ENCODE measurements at places on chromosomes 4 and X. TPM values are rescaled to one million over a fixed set of nuclear protein-coding genes. Genes with fewer than 3 reads are reported as not detected.
A peak's percentile ranks its signal among the peaks of the same experiment; 100 is the strongest.

DNA sequence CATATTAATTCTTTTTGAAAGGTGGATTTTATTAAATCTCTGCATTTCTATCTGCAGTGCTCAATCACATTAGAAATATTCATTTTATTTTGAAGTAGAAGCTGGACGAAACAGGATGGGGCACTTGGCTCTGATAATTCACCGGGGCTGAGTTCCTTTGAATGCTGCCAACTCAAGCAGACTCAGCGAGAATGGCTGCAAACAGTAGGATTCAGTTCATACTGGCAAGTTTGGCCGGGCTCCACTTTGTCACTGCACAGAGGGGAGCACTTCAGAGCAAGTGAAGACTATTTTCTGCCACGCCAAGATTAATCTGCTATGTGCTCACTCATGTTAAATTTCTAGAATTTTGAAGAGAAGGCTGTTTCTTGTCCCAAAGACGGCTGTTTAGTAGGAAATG, 30.7 kb upstream of the KLHL8 start:
- no peaks in the 10 kb centered on the region for H3K4me1 ChIP-seq
- DNase-seq, result no peak
- H3K27me3 ChIP-seq, result no peaks in the 10 kb centered on the region
- no peak overlapping the region for H3K27ac ChIP-seq
- H3K36me3 ChIP-seq, result no peaks in the 10 kb centered on the region
- H3K4me3 ChIP-seq, result no peak overlapping the region

- no peaks in the 10 kb centered on the region for H3K27me3 ChIP-seq
- H3K27ac ChIP-seq, result no peak overlapping the region
- H3K4me1 ChIP-seq, result no peaks in the 10 kb centered on the region
- no peak overlapping the region for H3K4me3 ChIP-seq
- DNase-seq, result no peak
Measured at GRCh38 chrX:153307276-153308178, 14.0 kb downstream of the PNMA6F start.

DNA sequence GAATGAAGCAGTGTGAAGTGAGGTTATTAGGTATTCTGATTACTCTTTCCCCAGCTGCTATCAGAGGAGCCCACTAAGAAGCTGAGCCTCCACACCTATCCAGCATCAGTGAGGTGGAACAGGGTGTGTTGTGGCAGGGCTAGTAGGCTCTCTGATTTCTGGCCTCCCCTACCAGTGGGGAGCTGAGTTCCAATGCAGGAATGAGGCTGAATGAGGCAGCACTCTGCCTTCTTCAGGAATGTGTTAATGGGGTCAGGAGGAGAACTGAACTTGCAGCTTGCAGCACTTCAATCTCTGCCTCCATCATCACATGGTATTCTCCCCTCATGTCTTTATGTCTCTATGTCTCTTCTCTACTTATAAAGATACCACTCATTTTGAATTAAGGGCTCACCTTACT, 26.9 kb downstream of the SOX3 start:
- H3K4me3 ChIP-seq, result no peak overlapping the region
- H3K27me3 ChIP-seq, result no peaks in the 10 kb centered on the region
- H3K27ac ChIP-seq, result no peak overlapping the region

- H3K4me1 ChIP-seq, result no peaks in the 10 kb centered on the region
- no peak overlapping the region for H3K4me3 ChIP-seq
- H3K27me3 ChIP-seq, result no peaks in the 10 kb centered on the region
- H3K27ac ChIP-seq, result no peak overlapping the region
- DNase-seq, result no peak
Measured at GRCh38 chr4:78149751-78150542, 92.8 kb downstream of the FRAS1 start.

- DNase-seq, result no peak
- H3K27ac ChIP-seq, result no peak overlapping the region
- H3K4me3 ChIP-seq, result no peak overlapping the region
- no peaks in the 10 kb centered on the region for H3K36me3 ChIP-seq
- H3K4me1 ChIP-seq, result no peaks in the 10 kb centered on the region
Measured at GRCh38 chr4:104829761-104830160, 316.9 kb upstream of the TET2 start.

DNA sequence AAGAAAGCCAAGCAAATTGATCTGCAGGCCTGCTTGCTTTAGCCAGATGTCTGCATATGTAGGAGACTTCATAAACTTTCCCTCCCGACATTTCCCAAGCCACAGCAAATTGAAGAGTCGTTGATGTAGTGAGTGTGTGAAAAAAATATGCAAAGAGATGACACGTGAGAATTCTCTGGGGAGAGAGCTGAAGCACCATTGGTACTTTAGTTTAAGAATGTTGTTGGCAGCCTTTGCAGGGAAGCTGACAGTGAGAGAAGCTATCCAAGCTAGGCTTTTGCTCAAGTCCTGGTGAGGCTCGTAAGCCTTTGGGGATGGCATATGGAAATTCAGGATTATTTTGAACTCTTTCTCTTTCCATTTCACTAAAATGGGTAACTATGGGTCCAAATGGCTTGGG, 87.5 kb downstream of the GLRA2 start:
- DNase-seq, result no peak
- H3K27me3 ChIP-seq, result no peaks in the 10 kb centered on the region
- H3K27ac ChIP-seq, result peak overlapping the region; percentile 42

DNA sequence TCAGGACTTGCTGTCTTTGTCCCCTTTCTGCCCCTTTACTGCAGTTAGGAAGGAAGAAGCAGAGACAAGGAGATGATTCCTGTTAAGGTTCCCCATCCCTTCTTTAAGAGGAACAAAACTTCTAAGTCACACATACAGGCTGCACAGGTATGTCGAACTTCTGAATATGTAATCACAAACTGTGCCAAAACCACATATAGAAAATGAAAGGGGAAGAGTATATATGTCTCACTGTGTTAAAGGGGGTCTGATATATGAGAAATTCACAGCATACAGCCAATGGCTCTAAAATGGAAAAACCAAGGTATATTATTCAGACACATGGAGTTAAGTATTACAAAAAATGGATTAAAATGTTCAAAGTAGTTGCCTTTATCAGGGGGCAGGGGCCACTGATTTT, 11.7 kb downstream of the CFAP97 start:
- H3K27ac ChIP-seq, result no peak overlapping the region
- peaks cover 2% of the 10 kb centered on the region for H3K36me3 ChIP-seq
- no peaks in the 10 kb centered on the region for H3K4me1 ChIP-seq
- H3K4me3 ChIP-seq, result no peak overlapping the region
- H3K27me3 ChIP-seq, result no peaks in the 10 kb centered on the region
- no peak for DNase-seq

GRCh38 chr4:37481547-37482122, 204.5 kb downstream of the RELL1 start:
- H3K27ac ChIP-seq, result no peak overlapping the region
- no peak overlapping the region for H3K4me3 ChIP-seq
- no peaks in the 10 kb centered on the region for H3K36me3 ChIP-seq
- no peaks in the 10 kb centered on the region for H3K4me1 ChIP-seq
- DNase-seq, result no peak
- no peaks in the 10 kb centered on the region for H3K27me3 ChIP-seq

GRCh38 chr4:20681271-20681670, 19.0 kb upstream of the PACRGL start:
- H3K27me3 ChIP-seq, result no peaks in the 10 kb centered on the region
- no peak overlapping the region for H3K27ac ChIP-seq
- peaks cover 27% of the 10 kb centered on the region for H3K4me1 ChIP-seq
- peak; percentile 70 for DNase-seq

DNA sequence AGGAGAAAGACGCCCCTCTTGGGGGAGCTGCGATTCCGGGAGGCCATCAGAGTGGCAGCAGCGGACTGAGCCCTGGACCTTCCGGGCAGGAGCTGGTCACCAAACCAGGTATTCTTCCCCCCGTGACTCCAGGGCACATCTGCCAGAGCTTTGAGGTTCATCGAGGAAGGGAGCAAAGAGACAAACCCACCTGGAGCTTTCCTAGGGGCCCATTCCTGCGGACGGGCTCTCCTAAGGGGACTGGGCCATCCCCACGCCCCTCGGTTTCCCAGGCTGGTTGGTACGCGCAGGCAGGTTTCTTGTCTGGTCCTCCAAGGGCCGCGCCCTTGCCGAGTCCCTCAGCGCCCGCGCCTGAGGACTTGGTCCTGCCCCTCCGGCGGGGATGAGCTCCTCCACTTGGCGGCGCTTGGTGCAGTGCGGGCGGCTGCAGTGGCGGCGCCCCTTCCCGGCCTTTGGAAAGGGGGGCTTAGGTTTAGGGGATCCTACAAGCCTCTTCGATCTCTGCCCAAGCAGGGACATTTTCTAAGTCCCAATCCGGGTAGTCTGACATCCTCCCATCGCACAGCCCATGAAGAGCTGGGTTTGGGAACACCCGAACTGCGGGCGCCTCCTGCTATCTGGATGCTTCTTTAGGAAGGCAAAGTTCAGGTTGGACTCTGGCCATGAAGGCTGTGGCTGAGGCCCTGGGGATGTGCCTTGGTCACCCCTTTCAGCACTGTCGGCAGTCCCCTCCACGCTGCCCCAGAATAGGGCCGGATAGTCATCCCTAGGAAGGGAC, 538 bp downstream of the STBD1 start:
- H3K27ac ChIP-seq, result peak overlapping the region; percentile 95
- H3K36me3 ChIP-seq, result no peaks in the 10 kb centered on the region
- peaks cover 49% of the 10 kb centered on the region for H3K4me1 ChIP-seq

- H3K4me3 ChIP-seq, result no peak overlapping the region
- peak overlapping the region; percentile 44 for H3K27ac ChIP-seq
- no peak for DNase-seq
- H3K27me3 ChIP-seq, result no peaks in the 10 kb centered on the region
- no peaks in the 10 kb centered on the region for H3K36me3 ChIP-seq
- H3K4me1 ChIP-seq, result peaks cover 10% of the 10 kb centered on the region
Measured at GRCh38 chrX:24113181-24113580, 36.3 kb upstream of the ZFX start.

DNA sequence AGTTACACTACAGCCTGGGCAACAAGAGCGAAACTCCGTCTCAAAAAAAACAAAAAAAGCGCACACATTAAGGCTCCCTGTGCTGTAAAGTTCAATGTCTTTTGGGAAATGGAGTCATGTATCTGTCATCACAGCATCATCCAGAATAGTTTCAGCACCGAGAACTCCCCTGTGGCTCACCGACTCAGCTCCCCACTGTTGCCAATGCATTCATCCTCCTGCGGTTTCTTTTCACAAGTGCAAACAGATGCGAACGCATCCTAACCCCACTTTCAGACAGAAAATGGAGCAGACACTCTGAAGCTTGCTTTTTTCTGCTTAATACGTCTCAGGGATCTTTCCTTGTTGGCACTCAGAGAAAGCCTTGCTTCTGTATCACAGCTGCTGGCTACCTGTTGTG, 13.8 kb upstream of the SH3TC1 start:
- DNase-seq, result no peak
- no peak overlapping the region for H3K4me3 ChIP-seq
- no peak overlapping the region for H3K27ac ChIP-seq
- no peaks in the 10 kb centered on the region for H3K36me3 ChIP-seq
- no peaks in the 10 kb centered on the region for H3K4me1 ChIP-seq

DNA sequence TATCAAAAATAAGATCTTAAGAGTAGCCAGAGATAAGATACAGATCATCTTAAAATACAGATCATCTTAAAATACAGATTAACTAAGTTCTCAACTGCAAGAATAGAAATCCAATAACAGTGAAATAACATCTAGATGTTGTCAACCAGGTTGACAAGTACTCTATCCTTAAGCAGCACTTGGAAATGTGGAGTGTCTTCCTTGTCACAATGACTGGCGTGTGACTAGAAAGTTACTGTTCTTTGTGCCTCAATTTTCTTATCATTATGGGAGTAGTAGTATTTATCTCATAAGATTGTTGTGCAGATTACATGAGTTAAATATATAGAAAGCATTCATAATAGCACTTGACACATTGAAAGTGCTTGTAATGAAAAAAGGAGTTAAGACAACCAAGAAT, 25.8 kb upstream of the HPGDS start:
- DNase-seq, result no peak
- H3K27ac ChIP-seq, result no peak overlapping the region
- no peak overlapping the region for H3K4me3 ChIP-seq
- H3K4me1 ChIP-seq, result no peaks in the 10 kb centered on the region
- H3K36me3 ChIP-seq, result no peaks in the 10 kb centered on the region

- no peaks in the 10 kb centered on the region for H3K36me3 ChIP-seq
- no peak for DNase-seq
- H3K4me1 ChIP-seq, result peaks cover 13% of the 10 kb centered on the region
- H3K27me3 ChIP-seq, result no peaks in the 10 kb centered on the region
- no peak overlapping the region for H3K4me3 ChIP-seq
Measured at GRCh38 chr4:147076179-147076578, 130.5 kb upstream of the TTC29 start.

GRCh38 chr4:6622744-6623143, 17.7 kb upstream of the MRFAP1 start:
- no peaks in the 10 kb centered on the region for H3K36me3 ChIP-seq
- peak; percentile 56 for DNase-seq
- H3K27me3 ChIP-seq, result no peaks in the 10 kb centered on the region
- H3K4me1 ChIP-seq, result no peaks in the 10 kb centered on the region
- H3K27ac ChIP-seq, result no peak overlapping the region

DNA sequence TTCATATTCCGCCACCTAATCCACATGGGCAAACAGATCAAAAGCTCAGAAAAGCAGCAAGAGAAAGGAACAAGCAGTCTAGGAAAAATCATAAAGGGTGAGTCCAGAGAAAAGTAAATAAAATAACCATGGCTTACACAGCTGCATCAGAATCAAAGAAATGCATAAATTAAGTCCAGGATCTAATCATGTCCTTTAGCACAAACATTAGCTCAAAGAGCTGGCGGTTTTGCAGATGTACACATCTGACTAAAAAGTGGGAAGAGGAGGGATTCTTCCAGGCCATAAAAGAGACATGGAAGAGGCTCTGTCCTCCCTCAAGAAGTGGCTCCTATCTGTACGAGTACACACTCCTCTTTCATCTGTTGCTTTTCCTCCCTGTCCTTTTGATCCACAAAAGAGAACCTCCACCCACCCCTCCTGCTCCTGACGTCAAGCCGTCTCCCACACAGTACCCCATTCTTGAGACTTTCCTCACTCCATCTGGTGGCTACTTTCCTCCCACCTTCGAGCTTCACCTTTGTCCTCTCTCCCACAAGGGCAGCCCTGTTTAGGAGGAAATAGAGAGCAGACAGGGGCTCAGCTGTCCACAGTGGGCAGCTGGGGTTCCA, 92.5 kb downstream of the RASL11B start:
- peaks cover 23% of the 10 kb centered on the region for H3K4me1 ChIP-seq
- no peak overlapping the region for H3K4me3 ChIP-seq
- DNase-seq, result no peak
- H3K36me3 ChIP-seq, result no peaks in the 10 kb centered on the region

DNA sequence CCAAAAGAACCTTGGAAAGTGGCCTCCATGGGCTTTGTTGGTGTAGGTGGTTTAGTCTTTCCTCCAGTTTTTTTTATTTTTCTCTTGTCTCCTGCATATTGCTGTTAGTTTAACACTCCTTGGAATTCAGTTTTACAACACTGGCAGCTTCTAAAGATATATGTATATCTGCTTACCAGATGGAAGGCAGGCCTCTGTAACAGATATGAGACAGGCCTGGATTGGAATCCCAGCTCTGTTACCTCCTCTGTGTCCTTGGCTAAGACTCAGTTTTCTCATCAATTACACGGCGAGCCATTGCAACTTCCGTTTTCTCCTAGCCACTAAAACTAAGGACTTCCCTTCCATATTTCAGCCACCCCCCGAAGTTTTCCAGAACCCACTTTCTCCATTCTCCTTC, 133.4 kb upstream of the SMAD1 start:
- H3K4me1 ChIP-seq, result peaks cover 10% of the 10 kb centered on the region
- no peak overlapping the region for H3K4me3 ChIP-seq
- DNase-seq, result no peak
- no peaks in the 10 kb centered on the region for H3K36me3 ChIP-seq
- no peaks in the 10 kb centered on the region for H3K27me3 ChIP-seq
- no peak overlapping the region for H3K27ac ChIP-seq

Gene RHOXF2
- not detected for total RNA-seq

Gene ADH1C
- total RNA-seq, result 19.9 TPM

Gene OPN1MW
- not detected for total RNA-seq

Gene SSX2
- total RNA-seq, result not detected

Gene SH3D19
- total RNA-seq, result 195 TPM

Gene SOD3
- total RNA-seq, result 45.3 TPM

Gene FMR1NB
- not detected for total RNA-seq

Gene TCEAL4
- total RNA-seq, result 366 TPM
